Epithelial cell of proximal tubule (primary cell): ENCODE measurements at places on chromosomes 1 and 21. TPM values are rescaled to one million over a fixed set of nuclear protein-coding genes. Genes with fewer than 3 reads are reported as not detected.

GRCh38 chr1:77339326-77339725, 57.5 kb downstream of the AK5 start:
- DNase-seq = no peak

- DNase-seq = no peak
These were observed 17.6 kb upstream of the HUNK start for GRCh38 chr21:31855180-31855579.

The RPS6KC1 gene
- 8.3 and 8.5 TPM in 2 replicates for total RNA-seq

The CD1E gene
- not detected in 2 replicates for total RNA-seq
